ENCODE measurements at places on chromosomes 2 and 18. TPM values are rescaled to one million over a fixed set of nuclear protein-coding genes. Genes with fewer than 3 reads are reported as not detected.

DNA sequence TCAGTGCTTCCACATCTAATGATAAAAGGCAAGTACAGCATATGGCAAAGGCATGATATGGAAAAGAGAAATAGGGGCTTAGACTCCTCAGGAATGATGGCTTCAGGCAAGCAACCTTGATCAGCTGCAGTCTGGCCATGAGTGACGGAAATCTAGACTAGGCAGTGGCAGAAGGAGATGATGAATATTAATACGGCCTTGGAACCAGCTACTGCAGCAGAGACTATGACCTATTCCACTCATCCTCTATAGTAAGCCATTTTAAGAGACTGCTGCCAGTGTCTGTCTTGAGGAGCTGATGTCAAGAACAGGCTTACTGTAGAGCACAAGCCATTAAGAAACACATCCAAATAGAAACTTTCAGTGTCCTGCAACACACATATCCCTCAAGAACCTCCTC lies 23.7 kb downstream of the ASXL2 start:
- no peak for DNase-seq

DNA sequence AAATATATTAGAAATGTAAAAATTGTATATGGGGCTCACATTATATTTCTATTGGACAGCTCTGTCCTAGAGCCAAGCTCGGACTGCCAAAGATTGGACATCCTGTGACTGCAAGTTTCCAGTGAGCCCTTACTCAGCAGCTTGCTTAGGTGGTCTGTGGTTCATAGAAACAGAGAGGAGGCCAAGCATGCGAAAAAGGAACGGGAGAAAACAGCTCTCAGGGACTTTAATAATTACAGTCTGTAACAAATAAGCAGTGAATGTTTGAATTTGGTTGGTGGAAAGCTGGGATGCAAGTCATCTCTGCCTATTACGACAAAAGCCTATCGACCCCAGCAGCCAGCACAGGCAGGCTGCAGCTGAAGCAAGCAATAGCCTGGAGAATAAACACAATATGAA lies 35.6 kb downstream of the WIPF1 start:
- DNase-seq = no peak

GRCh38 chr2:124978597-124978996 lies 953.5 kb downstream of the CNTNAP5 start:
- no peak for DNase-seq

- DNase-seq = no peak
These were observed 485.1 kb upstream of the CDH7 start for GRCh38 chr18:65265761-65266160.

- no peak for DNase-seq
These were observed 150.2 kb downstream of the PARD3B start for GRCh38 chr2:204695506-204695905.

GRCh38 chr18:45109271-45109670 lies 428.6 kb downstream of the SETBP1 start:
- DNase-seq = no peak

DNA sequence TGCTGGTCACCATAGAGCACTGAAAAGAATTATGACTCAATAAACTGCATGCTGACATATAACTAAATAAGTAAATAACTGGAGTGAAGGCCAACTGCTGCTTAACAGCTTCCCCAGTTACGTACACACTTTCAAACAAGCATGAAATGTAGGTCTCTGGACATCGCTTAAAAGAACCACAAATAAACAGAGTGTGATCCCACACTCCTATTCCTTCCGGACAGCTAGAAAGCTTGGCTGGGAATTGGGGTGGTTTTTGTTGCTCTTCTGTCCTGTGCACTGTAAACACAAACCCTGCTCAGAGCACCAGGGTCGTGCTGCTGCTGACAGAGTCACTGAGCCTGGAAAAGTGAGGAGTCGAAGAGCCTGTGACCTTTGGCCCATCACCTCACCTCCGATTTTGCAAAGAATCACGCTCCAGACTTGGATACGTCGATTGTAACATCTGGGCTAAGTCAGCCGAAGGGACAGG lies 162.7 kb upstream of the NT5C1B start:
- DNase-seq = no peak

Gene SKA1
- 4.7 TPM for total RNA-seq
